ENCODE measurements at places on chromosomes 7 and 10.

DNA sequence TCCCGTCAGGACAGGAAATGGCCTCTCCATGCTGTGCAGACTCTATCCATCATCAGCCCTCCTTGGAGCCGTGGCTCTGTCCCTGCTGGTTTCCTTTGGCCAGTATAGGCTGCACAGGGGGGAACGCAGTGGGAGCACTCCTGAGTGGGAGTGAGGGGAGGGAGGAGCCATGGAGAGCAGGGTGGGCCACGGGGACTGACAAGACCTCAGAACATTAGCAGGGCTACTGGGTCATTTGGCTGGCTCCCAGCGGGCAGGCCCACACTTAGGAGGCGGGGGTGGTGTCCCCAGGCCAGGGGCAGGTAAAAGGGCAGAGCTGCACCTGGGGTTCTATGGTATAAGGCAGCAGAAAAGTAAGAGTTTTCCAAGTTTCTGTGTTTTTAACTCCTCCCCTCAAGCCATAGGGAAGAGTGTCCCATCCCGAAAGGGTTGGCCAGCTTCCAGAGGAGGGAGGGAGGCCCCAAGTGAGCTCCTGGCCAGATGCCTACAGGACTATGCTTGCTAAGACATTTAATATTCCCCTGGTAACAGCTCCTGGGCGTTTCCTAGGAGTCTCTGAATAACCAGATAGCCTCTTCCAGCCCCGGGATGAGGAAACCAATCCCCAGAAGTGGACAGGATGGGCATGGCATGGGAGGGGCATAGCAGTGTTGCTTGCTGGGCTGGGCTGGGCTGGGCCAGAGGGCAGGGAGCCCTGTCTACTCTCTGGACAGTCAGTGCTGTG, 5.5 kb upstream of the OPN4 start:
- peak; percentile 38 for DNase-seq

- no peak for DNase-seq
These were observed 92.4 kb upstream of the SGCE start for GRCh38 chr7:94748376-94748775.

DNA sequence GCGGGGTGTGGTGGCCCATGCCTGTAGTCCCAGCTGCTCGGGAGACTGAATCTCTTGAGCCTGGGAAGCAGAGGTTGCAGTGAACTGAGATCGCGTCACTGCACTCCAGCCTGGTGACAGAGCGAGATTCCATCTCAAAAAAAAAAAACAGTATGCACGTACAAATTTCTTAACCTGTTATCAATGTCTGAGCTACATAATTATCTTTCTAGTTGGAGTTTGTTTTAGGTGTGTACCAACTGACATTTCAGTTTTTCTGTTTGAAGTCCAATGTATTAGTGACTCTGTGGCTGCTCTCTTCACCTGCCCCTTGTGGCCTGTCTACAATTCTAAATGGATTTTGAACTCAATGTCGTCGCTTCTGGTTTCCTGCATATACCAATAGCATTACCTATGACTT, 40.3 kb downstream of the CD36 start:
- no peak for DNase-seq

- no peak for DNase-seq
These were observed 287.4 kb upstream of the SEMA3D start for GRCh38 chr7:85474234-85474633.

GRCh38 chr7:66140924-66141323, 26.3 kb downstream of the CRCP start:
- no peak for DNase-seq

GRCh38 chr7:26912933-26913536, 48.6 kb upstream of the SKAP2 start:
- DNase-seq, result no peak

GRCh38 chr10:132310701-132311337, 3.1 kb upstream of the STK32C start:
- no peak for DNase-seq

All from activated CD8-positive, alpha-beta memory T cell treated with anti-CD3 and anti-CD28 coated beads for 24 hours (primary cell).